ENCODE measurements at places on chromosomes 1 and 21. TPM values are rescaled to one million over a fixed set of nuclear protein-coding genes. Genes with fewer than 3 reads are reported as not detected.

Gene AMY1A
- polyA plus RNA-seq, result not detected

Gene PMVK
- polyA plus RNA-seq, result 33.1 TPM

Gene CLDN17
- polyA plus RNA-seq, result not detected

- peak; percentile 83 for DNase-seq
These were observed 343.4 kb downstream of the MATN1 start for GRCh38 chr1:30379684-30380624.
